ENCODE measurements at places on chromosomes 1 and 21.
A peak's percentile ranks its signal among the peaks of the same experiment; 100 is the strongest.

DNA sequence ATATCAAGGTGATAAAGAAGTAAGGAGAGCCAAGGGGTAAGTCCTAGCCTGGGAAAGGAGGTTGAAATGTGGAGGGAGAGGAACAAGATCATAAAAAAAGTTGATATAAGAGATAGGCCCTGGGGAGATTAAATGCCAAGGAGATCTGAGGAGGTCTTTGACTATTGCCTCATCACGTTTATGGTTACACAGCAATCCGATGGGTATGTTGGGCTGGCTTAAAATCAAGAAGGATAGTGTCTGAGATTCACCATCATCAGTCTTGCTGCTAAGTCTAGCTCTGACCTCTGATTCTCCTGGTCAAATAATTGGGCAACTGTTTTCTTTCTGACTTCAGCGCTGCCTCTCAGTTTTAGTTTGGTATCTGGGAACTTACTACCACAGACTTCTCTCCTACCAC, 416.3 kb downstream of the GPATCH2 start:
- DNase-seq: no peak

- DNase-seq: no peak
These were observed 219.6 kb downstream of the LTN1 start for GRCh38 chr21:28773036-28773435.

DNA sequence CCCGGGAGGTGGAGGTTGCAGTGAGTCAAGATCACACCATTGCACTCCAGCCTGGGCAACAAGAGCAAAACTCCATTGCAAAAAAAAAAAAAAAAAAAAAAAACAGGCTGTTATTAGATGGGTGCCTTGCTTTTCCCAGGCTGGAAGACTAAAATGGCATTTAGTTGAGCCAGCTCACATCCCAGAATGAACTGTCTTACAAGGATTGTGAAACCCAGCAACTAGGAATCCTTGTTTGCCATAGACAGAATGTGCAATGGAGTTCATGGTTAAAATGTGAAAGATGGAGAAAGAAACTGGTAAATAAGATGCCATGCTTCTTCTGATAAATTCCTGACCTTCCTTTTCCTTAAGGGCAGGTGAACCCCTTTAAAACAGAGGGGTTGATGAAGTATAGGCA, 215.8 kb upstream of the GREM2 start:
- DNase-seq: no peak

GRCh38 chr1:232223183-232223708, 406.7 kb downstream of the SIPA1L2 start:
- DNase-seq: no peak

DNA sequence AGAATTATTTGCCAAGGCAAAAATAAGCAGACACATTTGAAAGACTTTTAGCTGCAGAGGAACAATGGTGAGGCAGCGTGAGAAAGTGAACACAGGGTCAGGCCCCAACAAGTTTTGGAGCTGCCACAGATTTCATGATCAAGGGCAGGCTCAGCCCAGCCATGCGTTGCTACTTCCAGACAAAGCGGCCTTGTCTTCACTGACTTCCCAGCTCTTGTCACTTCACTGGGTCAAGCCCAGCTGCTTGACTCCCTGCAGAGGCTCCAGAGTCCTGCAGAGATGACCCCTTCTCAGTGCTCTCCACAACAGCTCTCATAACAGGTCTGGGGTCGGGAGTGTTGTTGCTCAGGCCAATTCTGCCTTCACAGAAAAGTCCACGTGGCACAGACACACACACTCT, 35.8 kb downstream of the HHAT start:
- no peak for DNase-seq

DNA sequence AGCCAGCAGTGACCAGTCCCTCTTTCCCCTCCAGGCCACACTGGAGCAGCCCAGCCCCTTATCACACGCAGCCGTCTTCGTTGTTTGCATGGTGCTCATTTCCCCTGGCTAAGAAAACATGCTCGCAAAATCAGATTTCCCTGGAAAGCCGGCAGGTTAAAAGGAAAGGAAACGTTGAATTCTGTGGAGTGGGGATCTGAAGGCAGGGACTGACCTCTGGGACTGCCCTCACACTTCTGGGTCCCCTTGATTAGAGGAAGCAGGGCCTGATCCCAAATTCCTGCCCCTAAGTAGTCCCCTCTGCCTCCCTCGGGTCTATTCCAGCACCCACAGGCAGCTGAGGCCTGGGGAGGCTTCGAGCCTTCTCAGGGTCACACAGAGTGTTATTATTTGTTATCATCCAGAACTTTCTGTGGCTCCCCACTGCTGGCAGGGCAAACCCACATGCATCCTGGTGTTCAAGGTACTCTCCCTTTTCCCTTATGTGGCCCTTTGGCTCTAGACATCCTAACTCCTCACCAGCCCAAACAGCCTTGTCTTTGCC, 125.2 kb upstream of the ZBTB40 start:
- no peak for DNase-seq

DNA sequence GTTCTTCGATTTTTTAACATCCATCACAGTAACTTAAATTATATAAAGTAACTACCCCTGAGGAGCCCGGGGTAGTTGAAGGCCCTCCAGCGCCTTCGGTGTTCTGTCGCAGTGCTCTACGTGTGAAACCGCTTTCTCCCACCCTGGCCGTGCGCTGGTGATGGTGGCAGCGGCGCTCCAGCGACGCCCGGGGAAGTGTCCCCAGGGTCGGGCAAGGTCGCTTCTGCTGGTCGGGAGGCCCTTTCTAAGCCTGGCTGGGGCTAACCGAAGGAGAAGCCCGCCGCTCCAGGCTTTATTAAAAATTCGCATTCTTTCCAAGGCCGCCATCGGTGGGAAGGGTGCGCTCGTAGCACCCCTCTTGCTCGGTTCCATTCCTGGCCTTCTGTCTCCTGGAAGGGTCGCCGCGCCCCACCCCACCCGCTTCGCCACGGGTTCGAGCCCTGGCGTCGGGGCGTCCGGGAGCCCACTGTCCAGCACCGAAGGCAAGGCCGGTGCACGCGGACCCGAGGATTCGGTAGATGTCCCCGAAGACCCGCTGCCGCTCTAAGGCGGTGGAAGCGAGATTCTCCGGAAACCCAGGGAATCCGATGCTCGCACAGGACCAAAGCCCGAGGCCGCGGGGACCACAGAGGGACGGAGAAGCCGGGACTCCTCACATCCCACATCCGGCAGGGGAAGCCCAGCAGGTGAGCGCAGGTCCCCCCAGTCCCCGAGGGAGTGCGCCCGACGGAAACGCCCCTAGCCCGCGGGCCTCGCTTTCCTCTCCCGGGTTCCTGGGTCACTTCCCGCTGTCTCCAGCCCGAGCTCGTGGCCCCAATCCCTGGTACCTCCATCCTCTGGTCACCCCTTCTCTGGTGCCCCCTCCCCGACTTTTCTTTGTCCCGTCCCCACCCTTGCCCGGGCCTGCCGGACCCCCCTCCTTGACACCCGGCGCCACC, 685 bp upstream of the RIPPLY3 start:
- no peak for DNase-seq

- no peak for DNase-seq
These were observed 53.3 kb upstream of the HOOK1 start for GRCh38 chr1:59761443-59761842.

- no peak for DNase-seq
These were observed 2.3 kb downstream of the ANP32E start for GRCh38 chr1:150233359-150234308.

DNA sequence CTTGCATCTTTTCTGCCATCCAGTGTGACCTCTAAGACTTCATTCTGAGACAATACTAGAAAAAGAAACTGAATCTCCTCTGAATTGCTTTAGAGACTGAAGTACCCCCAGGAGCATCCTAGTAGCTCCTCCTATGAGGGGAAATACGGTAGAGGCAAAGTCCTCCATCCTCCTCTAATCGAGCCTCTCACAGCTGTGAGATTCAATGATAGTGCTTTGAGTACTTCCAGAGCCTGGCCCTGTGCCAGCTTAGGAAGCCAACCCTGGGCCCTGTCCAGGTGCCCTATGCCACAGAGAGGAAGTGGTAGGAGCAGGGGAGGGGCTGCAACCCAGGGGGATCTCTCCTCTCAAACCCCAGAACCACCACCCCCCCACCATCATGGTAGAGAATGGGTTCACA, 10.7 kb downstream of the RORC start:
- DNase-seq: no peak

GRCh38 chr1:12620488-12620865, 2.5 kb upstream of the DHRS3 start:
- peak; percentile 12 for DNase-seq

GRCh38 chr1:110554871-110555801, 36.2 kb upstream of the KCNA10 start:
- peak; percentile 38 for DNase-seq

DNA sequence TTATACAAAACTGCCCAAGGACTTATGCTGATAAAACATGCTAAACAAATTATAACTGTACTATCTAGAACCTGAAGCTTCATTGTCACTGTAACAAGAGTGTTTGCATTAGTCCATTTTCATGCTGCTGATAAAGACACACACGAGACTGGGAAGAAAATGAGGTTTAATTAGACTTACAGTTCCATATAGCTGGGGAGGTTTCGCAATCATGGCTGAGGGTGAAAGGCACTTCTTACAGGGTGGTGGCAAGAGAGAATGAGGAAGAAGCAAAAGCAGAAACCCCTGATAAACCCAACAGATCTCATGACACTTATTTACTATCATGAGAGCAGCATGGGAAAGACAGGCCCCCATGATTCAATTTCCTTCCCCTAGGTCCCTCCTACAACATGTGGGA, 100.4 kb downstream of the SPATA6 start:
- DNase-seq: no peak

- no peak for DNase-seq
These were observed 172.7 kb upstream of the FGGY start for GRCh38 chr1:59124166-59124565.

GRCh38 chr1:40243351-40243750, 4.4 kb upstream of the TMCO2 start:
- DNase-seq: no peak

DNA sequence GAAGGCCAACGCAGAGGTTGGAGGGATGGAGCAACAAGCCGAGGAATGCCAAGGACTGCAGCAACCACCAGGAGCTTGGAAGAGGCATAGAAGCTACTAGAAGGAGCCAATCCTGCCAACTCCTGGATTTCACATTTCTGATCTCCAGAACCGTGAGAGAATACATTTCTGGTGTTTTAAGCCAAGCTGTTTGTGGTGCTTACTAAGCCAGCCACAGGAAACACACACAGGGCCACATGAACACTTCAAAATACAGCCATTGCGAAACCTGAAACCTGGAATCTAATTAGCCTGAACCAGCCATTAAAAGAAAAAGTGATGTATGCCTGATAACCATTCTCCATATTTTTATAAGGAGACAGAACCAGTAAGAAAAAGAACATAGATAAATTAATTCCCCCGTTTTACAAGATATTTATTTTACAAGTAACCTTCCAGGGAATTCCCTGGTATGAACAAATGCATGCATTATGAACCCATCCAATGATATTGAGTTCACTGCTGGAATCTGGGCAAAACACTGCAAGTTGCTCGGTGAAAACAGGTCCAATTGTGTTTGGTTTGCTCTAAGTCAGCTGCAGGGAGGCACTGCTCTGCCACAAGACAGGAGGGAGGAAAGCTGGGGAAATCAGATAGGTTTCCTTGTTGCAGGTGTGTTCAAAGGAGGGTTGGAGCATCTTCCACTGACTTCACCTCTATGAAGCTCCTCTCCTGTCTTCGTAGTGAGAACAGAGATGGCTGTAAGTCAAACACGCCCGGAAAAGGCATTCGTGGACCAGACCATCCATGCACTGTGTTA, 70.2 kb downstream of the ETS2 start:
- DNase-seq: no peak

DNA sequence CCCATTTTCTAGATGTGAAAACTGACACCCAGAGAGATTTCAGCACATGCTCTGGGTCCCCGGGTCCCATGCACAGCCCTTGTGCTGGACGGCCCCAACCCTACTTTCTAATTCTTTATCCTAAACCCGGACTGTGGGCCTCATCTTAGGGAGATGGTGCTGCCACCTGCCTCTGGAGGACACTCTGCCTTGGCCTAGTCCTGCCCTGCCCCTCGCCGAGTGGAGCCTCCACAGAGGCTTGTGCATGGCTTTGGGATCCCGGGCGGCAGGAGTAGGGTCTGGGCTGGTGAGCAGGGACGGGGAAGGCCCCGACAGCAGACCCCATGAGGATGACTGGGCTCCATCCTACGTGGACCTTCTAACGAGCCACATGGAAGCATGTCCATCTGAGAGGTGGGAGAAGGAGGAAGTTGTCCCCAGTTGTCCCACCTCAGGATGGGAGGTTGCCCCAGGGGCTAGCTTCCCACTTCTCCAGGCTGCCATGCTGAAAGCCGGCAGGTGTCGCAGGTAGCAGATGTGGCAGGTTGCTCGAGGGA, 12.4 kb downstream of the MX2 start:
- no peak for DNase-seq

DNA sequence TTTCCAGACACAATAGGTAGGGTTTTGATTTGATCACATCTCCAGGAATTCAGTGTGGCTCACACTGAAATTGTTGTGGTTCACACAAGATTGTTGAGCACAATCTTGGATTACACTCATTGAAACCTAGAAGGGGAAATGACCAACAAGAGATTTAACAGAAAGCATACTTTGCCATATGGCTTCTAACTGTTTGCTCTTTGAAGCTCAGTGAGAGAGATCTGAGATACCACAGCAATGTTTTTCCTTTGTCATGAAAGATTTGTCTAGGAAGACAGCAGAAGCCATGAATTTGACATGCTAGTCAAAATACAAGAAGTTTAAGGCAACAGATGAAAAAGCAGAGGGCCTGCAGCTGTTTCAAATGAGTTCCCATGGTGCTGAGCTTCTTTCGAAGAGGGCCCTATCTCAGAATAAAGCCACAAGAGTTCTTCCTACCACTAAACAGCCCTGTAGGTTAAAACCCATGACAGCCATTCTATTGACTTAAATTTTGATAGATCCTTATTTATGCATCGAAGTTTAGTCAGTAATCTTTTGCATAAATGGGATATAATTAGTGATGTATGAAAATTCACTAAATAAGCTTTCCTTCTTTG, 650.4 kb downstream of the LTN1 start:
- no peak for DNase-seq

GRCh38 chr1:162740755-162741154, 49.7 kb upstream of the HSD17B7 start:
- DNase-seq: no peak

DNA sequence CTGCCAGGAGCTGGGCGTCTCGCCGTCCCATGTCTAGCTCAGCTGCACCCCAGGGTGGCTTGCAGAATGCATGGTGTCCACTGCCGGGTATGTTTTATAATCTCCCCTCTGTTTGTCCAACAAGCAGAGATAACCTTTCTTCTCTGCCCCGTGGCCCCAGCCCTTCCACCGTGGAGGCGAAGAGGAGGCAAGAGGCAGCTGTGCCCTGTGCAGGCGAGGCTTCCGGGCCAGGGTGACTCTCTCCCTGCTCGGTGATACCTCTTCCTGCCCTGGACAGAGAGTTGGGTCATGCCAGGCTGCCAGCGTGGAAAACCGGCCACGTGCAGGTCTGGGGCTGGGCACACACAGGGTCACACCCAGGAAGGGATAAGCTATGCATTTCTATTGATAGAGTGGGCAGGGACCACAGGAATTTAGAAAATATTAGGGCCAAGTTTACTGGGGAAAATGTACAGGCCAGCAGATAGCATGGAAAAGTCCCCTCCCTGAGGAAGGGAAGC, at the start of gene TFF2:
TFF2 (minus strand) TSS at position 68 of the 500 bp plus-strand sequence; CDS start at position 31, 37 bp downstream.
- DNase-seq: no peak

GRCh38 chr1:227928811-227929375, 18.8 kb downstream of the WNT9A start:
- DNase-seq: no peak

GRCh38 chr1:229409616-229410369, 24.1 kb downstream of the ACTA1 start:
- no peak for DNase-seq

GRCh38 chr1:219514728-219515127, 98.2 kb downstream of the ZC3H11B start:
- no peak for DNase-seq

Measured in activated effector memory CD4-positive, alpha-beta T cell treated with Interleukin-2 at 50 U/mL for 16 hours (primary cell).